Dermis blood vessel endothelial cell (primary cell): ENCODE measurements at places on chromosomes 4 and X. TPM values are rescaled to one million over a fixed set of nuclear protein-coding genes. Genes with fewer than 3 reads are reported as not detected.

Gene GABRE
- 8.4 and 28.1 TPM in 2 replicates for total RNA-seq

Gene RBM41
- total RNA-seq: 15.8 and 16.0 TPM in 2 replicates

Gene NAP1L3
- total RNA-seq: 0.34 and 0.88 TPM in 2 replicates

Gene DGKK
- not detected in 2 replicates for total RNA-seq

Gene NWD2
- total RNA-seq: not detected in 2 replicates

Gene TNMD
- 0.05 TPM in 1 of 2 replicates, not detected in the other for total RNA-seq

Gene FABP2
- total RNA-seq: not detected in 2 replicates

Gene LIAS
- 6.2 and 8.5 TPM in 2 replicates for total RNA-seq

Gene ITM2A
- 39.5 and 63.8 TPM in 2 replicates for total RNA-seq

Gene TMEM31
- not detected in 2 replicates for total RNA-seq

Gene ATOH1
- total RNA-seq: not detected in 2 replicates

Gene AWAT2
- total RNA-seq: 0.51 and 1.2 TPM in 2 replicates

Gene CWH43
- not detected in 2 replicates for total RNA-seq

Gene CCDC158
- total RNA-seq: not detected in 2 replicates

Gene C4orf50
- total RNA-seq: under 0.01 and 0.05 TPM in 2 replicates

Gene SSX2B
- total RNA-seq: not detected in 2 replicates

Gene HS6ST2
- total RNA-seq: under 0.01 and 0.19 TPM in 2 replicates

Gene CXCL3
- 0.37 and 0.85 TPM in 2 replicates for total RNA-seq
